ENCODE measurements at places on chromosomes 4 and X.
A peak's percentile ranks its signal among the peaks of the same experiment; 100 is the strongest.

GRCh38 chr4:37890801-37891259, at the start of gene TBC1D1:
Gene TBC1D1 (plus strand): TSS chr4:37891084. CDS start chr4:37902096, 11,012 bp downstream.
- DNase-seq, result peak; percentile 2

GRCh38 chrX:261167-261918, 19.8 kb upstream of the PLCXD1 start:
- DNase-seq, result no peak

GRCh38 chr4:154471032-154471431, 20.6 kb downstream of the DCHS2 start:
- DNase-seq, result no peak

DNA sequence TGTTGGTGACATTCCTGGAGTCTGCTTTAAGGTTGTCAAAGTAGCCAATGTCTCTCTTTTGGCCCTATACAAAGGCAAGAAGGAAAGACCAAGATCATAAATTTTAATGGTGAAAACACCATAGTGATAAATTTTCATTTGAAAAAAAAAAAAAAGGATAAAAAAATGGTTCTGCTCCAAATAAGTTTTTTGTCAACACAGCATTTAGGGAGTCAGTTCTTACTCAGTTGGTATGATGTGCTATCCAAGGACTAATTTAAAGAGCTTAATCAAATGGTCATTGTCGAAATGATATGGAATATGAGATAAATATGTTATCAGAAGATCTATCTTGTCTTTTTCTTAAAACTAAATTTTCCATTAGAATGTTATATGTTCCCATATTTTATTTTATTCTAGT, 83.9 kb downstream of the PCDH18 start:
- DNase-seq, result no peak

GRCh38 chr4:574346-575161, 1.5 kb downstream of the TMEM271 start:
- no peak for DNase-seq

GRCh38 chr4:159018062-159018629, 84.7 kb upstream of the RAPGEF2 start:
- no peak for DNase-seq

DNA sequence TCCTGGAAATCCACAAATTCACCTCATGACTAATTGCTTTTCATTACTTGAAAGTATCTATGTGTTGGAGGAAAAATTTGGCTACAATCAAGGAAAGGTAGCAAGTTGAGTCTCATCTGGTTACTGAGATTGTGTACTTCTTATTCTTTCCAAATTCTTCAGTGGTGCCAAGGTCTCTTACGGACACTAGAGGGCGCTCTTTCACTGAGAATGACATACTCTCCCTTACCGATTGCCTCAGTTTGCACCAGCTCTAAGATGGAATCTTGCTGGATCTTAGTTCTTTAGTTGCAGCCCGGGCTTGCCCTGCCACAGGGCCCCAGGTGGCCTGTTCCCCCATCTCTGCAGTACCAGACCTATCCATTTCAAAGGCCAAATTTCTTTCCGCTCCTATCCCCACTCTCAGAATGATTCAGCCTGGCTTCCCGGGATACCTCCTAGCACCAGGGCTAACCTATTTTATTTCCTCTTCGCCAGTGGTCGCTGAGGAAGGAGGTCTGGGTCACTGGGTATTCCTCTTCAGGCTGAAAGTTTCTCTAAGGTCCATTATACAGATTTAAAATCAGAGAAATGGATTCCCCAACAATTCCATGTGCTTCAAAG, 24.6 kb upstream of the GPR50 start:
- peak; percentile 18 for DNase-seq

DNA sequence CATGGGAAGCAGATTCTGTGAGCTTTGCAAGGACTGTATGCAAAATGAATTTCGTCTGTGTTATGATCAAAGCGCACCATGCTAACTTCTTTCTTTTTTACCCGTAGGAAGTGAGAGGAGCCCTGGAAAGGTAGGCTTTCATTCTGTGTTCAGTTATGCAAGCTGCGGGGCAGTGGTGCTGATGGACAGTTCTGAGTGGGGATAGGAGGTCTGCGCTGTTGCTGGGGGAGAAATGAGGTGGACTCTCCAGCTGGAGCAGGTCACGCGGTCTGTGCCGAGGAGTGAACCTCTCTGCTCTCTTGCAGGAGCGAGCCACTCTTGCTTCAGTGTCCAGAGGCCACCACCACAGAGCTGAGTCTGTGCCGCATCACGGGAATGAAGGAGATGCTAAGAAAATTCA, 4.5 kb downstream of the TRIML1 start:
- DNase-seq, result no peak

DNA sequence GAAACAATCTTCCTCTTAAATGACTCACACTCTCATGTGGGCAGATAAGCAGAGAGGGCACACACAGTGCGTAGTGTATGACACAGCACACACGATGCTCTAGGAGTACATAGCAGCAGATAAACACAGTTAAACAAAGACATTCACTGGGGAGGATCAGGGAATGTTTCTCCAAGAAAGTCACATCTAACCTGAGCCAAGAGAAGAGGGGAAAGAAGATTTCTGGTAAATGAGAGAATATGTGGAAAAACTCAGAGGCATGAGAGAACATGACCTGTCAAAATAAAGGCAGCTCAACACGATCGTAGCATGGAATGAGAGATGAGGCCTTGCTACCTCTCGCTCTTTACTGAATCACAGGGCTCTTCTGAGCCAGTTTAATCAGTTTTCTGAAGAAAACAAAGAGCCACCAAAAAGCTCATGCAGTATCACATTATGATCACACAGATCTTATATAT, 251.0 kb downstream of the ANK2 start:
- no peak for DNase-seq

DNA sequence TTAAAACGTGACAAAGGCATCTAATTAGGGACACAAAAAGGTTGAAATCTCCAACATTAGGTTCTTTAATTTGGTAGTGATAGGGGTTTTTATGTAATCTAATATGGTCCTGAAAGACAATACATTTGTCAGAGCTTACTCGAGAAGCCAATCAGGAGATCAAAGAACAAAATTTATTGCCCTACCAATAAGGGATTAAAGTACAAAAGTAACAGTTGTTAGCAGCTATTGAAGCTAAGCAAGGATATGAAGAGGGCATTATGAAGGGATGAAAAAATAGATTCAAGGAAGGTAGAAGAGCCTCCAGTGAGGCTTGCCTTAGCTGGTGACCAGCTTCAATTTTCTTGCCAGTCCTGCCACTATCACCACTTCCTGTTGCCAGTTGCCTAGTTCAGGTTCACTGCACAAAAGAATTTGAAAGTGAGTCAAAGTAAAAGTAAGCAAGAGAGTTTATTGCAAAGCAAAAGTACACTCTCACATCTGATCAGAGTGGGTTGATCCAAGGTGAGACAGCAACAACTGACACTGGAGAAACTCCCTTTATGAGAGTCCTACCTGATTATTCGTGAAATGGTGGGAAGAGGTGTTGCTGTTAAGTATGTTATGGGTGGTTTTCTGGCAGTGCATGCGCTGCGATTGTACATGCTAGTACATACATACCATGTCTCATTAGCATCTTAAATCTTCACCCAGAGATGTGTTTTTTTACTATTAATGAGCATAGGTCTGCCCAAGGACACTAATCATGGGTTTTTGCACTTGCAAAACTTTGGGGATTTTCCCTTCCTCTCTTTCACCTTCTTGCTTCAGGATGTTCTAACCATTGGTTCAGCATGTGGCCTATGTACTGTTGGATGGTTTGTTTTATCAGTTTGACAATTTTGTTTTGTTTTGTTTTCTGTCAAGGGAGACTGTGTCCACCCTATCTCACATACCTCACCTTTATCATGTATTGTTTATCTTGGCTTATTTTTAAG, 263.2 kb upstream of the ITM2A start:
- no peak for DNase-seq
